Fibroblast of upper back skin (primary cell): ENCODE measurements at places on chromosomes 1 and 21.

DNA sequence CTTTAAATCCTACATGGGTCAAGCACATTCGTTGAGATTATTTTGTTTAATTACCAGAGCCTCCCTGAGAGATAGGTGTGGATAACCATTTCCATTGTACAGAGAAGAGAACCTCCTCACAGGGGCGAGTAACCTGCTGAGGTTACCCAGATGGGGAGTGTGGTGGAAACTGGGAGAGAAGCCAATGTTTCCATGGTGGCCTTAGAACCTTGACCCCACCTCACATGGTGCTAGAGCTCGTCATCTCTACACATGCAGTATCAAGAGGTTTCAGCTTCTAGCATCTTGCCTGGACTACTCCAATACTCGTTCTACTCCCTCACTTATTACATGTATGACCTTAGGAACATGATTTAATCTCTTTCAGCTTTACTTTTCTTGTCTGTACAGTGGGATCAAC is 4.8 kb downstream of the REG4 start:
- no peak for DNase-seq

DNA sequence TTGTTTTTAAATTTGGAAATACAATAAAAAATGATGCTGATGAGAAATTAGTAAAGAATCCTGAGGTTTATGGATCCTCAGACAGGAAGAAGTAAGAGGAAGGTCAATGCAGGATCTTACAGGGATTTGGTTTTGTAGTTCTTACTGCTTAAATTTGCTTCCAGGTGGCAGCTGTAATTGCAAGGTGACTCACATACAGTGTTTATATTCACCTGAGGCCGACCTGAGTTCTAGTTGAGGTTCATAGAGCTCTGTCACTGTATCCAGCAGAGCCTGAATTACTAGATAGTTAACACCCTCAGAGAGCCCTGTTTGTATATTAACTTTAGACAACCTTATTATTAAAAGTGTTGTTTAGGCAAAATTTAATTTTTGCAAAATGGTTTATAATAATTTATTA is 1.4 kb upstream of the WDR26 start:
- DNase-seq: no peak

DNA sequence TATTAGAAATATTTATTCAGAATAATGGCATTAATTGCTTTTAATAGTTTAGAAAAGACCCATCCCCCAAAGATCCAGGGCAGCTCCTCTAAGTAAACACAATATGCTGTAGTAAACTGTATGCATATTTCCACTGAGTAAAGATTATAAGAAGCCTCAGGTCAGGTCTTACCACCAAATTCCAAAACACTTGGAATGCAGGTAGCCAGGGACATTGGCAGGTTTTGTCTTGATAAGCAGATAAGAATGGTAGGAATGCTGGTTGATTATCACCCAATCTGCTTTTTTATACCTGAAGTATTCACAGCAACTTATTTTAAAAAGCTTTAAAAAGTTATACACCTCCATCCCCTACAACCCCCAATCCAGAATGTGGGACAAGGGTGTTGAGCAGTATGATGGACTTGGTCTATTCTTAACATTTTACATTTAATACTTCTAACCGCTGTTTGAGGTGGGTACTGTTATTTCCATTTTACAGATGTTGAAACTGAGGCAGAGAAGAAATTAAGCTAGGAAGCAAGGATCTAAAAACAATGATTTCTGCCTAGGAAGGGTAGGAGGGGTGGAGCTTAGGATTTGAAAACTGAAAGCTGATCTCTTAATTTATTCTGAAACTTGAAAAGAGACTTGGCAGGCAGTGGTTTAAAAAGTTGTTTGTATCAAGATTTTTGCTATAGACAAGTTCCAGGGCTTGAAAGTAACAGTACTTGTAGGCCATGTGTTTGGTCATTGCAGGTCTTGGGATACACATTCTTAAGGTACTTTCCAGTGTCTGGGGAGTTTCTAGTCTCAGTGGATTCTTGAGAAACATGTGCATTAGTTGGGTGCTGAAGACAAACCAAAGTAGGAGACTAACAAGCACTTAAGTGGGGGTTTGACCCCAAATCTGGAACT is 15.6 kb upstream of the THEM4 start:
- DNase-seq: no peak

DNA sequence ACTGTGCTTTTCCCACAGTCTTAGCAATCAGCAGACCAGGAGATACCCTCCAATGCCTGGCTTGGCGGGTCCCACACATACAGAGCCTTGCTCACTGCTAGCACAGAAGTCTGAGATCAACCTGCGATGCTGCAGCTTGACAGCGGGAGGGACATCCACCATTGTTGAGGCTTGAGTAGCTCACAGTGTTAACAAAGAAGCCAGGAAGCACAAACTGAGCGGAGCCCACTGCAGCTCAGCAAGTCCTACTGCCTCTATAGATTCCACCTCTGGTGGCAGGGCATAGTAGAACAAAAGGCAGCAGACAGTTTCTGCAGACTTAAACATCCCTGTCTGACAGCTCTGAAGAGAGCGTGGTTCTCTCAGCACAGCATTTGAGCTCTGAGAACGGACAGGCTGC is 33.4 kb downstream of the MNDA start:
- no peak for DNase-seq

DNA sequence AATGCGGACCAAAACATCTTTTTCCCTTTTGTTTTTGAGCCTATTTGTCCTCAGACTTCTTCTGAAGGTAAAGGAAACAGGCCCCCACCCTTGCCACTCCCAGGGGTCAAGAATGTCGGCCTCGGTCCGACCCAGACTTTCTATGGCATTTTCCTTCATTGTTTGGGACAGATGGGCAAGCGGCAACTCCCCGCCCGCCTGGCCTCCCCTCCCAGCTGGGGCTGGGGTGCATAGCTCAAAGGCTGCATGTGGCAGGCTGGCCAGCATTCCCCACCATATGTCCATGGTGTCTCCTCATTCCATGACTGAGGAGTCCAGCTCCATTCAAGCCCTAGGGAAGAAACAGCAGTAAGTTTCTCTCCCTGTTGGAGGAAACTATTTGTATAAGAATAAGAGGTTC is 29.4 kb upstream of the TSPEAR start:
- no peak for DNase-seq

DNA sequence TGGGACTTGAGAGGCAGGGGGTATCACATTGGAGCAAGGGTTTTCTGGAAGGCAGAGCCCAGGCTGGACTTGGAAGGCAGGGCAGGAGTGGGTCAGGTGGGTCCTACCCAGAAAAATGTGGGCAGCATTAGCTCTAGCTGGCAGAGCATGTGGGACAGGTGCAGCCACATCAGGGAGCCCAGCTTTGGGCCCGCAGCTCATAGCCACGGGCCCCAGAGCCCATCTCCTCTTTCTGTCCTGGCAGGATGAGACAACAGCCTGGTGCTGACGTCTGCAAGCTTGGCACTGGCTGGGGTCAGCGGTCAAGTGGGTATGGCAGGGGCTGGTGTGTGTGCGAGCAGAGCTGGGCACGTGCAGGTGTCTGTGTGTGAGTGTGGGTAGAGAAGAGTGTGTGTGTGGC is 154.7 kb downstream of the GRIK3 start:
- no peak for DNase-seq

- DNase-seq: peak; percentile 82
These were observed 22.4 kb downstream of the STPG1 start for GRCh38 chr1:24390924-24391782.
